Activated T-cell treated with anti-CD3 and anti-CD28 coated beads for 4 hours (primary cell): ENCODE measurements at places on chromosomes 1 and 21.

GRCh38 chr1:160550572-160551034 lies 27.5 kb upstream of the SLAMF6 start:
- DNase-seq, result peak; percentile 46

GRCh38 chr1:227996187-227996950 lies 10.4 kb upstream of the WNT3A start:
- DNase-seq, result no peak

GRCh38 chr21:45002381-45003204 lies 62.8 kb downstream of the SLX9 start:
- no peak for DNase-seq

GRCh38 chr1:1079408-1080121 lies 5.5 kb upstream of the RNF223 start:
- peak; percentile 39 for DNase-seq

DNA sequence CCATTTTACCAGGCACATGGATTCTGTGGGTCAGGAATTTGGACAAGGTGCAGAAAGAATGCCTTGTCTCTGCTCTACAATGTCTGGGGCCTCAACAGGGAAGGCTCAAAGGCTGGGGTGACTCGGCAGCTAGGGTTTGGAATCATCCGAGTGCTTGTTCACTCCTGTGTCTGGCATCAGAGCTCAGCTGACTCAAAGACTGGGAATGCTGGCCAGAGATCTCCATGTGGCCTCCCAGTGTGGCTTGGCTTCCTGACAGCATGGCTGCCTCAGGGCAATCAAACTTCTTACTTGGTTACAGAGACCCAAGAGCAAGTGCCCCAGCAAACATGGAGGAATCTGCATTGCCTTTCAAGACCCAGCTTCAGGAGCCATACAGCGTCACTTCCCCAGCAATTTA lies 110.5 kb downstream of the TOMM20 start:
- DNase-seq, result no peak

GRCh38 chr1:45079533-45079932 lies 67.5 kb downstream of the UROD start:
- no peak for DNase-seq

GRCh38 chr21:33854604-33855003 lies 61.0 kb downstream of the ATP5PO start:
- DNase-seq, result no peak

DNA sequence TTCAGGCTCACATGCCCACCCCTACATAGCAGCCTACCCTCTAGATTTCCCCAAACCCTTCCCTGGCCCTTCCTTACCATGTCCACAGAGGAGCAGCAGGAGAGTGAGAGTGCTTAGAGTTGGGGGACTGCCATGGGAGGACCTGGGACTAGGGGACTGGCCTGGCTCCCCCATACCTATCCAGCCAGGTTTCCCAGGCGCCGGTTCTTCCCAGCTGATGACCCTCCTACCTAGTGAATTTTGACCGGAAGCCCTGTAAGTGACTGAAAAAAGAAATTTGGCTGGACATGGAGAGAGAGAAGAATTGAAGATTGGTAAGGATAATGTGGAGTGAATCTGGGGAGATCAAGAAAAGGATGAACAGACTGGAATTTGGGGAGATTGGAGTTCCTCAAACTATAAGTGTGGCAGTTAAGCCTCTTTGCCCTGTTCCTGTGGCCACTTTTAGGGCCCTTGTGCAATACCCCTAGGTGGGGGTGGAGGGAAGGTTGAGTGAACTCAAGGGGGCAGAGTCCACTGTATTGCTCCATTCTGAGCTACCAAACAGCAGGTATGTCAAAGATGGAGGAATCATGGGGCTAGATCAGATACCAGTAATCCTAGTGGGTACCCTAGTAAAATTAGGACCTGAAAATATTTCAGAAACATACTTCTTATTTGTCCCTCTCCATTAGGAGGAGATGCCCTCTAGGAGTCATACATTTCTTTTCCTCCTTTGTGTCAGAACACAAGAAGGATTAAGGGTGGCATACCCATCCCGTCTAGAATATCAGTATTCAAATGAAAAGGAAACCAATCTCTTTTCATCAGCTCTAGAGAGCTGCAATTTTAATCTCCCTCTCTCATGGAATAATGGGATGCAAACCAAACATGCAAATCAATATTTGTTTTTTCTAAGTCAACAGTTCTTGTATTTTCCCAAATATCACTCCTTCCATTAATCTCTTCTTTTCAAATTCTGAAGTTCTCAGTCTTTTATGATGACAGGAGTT lies 1.2 kb downstream of the HJV start:
- DNase-seq, result no peak

DNA sequence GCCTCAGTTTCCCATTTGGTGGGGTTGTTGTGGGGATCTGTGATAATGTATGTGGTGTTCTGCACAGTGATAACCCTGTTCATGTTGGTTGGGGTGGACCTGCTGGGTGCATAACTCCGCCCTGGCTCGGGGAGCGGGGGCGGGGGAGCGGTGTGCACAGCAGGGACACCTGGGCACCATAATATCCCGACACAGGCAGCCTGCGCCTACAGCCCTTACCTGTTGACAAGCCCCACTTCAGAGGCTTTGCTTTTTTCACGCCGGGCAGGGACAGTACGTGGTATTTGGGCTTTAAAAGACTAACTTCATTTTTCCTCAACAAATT lies 48.0 kb upstream of the ACOT11 start:
- no peak for DNase-seq

DNA sequence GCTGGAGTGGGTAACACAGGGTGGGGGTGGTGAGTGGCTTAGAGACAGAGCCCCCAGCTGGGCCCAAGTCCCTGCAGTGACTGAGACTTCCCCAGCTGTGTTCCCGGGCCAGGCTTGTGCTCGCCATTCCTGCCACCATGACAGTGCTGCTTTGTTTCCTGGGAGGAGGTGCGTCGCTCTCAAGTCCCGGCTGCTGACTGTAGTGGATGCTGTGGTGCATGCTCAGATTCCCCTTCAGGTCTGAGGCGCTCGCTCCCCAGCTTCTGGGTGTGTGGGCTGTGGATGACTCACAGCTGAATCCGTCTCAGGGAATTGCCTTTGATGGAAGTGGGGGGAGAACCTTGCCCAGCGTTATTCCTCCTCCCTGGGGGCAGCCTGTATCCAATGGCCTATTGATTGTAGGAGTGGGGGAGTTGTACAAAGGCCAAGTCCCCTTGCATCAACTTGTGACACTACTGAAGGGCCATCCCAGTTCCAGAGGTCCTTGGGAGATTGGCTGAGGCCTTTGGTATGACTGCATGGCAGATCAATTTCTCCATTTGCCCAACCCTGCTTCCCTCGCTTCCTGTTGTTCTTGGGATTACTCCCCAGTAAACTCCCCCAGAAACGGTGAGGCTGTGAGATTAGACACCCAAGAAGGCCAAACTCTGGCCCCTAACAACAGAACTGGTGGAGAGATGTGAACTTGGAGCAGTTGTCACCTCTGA lies 17.8 kb upstream of the POU3F1 start:
- DNase-seq, result no peak

GRCh38 chr1:41501581-41501980 lies 17.1 kb upstream of the EDN2 start:
- DNase-seq, result no peak

- no peak for DNase-seq
Measured at GRCh38 chr1:224704107-224704735, 88.1 kb downstream of the CNIH3 start.

GRCh38 chr1:153386500-153386901 lies 4.4 kb downstream of the S100A8 start:
- no peak for DNase-seq

DNA sequence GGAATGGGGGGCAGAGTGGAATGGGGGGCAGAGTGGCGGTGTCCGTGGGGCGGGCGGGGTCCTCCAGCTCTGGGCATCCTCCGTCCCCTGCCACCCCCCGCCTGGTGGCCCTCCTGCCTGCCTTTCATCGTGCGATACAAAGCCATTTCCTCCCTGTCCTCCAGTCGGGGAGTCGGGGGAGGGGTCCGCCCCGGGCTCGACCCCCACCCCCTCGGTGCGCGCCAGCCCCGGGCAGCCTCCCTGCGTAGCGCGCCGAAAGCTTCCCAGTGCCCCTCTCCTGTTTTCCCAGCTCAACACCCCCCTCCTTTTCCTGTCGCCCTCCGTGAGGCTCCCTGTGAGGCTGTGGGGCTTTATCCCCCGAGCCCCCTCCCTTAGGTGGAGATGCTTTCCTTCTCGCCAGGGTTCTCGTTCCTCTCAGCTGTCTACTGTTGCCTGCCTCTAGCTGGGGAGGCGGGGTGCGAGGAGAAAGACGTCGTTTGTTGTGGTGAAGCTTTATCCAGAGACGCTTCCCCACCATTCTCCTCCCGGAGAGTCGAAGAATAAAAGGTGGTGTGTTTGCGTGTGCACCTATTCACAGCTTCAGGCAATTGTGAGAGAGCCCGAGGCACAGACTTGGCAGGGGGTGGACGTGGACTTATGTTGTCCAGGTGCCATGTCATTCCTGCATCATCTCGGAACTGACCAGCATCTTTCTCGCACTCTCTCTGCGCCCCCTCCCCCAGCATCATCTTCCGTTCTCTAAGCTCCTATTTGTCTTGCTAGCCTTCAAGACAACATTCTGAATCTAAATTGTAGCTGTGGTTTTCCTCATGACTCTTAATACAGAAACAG lies 848 bp downstream of the DNM3 start:
- no peak for DNase-seq

GRCh38 chr1:236365999-236366570 lies 28.0 kb upstream of the EDARADD start:
- DNase-seq, result no peak

- DNase-seq, result no peak
Measured at GRCh38 chr1:202689493-202690342, 20.5 kb downstream of the SYT2 start.
